ENCODE measurements at places on chromosomes 6 and 20. TPM values are rescaled to one million over a fixed set of nuclear protein-coding genes. Genes with fewer than 3 reads are reported as not detected.

DNA sequence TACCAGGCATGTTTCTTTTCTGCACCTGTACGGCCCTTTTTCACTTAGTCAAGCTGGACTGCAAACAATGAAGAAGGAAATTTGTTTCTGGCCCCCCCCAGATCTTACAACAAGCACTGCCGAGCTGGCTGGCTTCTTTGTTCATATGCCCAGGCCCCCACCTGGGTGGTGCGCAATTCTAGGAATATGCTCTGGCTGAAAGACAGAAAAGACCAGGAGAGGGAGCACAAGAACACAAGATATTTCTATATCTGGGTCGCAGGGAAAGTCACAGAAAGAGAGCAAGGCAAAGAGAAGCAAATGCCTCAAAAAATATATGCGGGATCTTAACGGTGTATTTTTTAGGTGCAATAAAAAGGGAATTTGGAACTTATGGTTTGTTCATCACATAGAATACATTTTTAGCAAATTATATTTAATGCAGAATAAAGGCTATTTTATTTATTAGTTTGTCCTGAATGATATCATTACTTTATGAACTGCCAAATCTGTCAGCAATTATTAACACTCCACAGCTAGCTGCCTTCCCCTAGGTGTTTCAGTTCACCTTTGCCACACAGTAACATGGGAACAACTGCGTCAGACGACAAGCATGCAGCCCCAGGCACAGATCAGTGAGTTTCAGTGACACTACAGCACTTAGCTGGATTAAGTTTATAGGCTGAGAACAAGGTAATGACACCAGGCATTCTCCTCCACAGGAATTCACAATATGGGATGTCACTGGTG lies 76.5 kb downstream of the GJA10 start:
- DNase-seq, result peak; percentile 33

BTN1A1 gene
- 0.22 TPM for polyA plus RNA-seq

- peak; percentile 50 for DNase-seq
Measured at GRCh38 chr6:131635384-131636340, 1.4 kb upstream of the ENPP3 start.

- no peak for DNase-seq
Measured at GRCh38 chr6:56223995-56224394, 23.4 kb downstream of the COL21A1 start.

DNA sequence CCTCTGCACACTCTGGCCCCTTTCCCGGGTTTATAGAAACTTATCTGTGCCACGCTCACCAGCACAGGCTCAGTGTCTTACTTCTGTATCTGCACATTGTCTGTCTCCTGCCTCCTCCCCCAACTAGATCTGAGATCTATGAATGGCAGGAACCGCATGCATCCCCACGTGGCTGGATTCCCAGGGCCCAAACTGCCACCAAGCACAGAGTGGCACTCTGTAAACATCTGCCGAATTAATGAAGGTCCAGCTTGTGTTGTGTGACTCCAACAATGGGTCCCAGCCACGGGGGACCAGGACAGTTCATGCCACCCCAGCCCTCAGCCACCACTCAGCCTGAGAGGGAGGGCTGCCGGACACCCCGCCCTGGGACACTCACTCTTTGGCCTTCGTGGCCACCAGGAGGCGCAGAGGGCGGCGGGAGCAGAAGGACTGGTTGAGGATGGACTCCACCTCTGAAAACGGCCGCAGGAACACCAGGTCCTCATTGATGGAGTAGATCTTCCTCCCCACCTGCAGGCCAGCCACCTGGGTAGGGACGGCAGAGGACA lies 171.1 kb downstream of the PREX1 start:
- DNase-seq, result no peak

MRPL2 gene
- polyA plus RNA-seq, result 42.7 TPM

GRCh38 chr20:25081065-25081729 lies 744 bp downstream of the VSX1 start:
- no peak for DNase-seq

- DNase-seq, result no peak
Measured at GRCh38 chr6:157139054-157139708, 184.1 kb downstream of the TMEM242 start.

DNA sequence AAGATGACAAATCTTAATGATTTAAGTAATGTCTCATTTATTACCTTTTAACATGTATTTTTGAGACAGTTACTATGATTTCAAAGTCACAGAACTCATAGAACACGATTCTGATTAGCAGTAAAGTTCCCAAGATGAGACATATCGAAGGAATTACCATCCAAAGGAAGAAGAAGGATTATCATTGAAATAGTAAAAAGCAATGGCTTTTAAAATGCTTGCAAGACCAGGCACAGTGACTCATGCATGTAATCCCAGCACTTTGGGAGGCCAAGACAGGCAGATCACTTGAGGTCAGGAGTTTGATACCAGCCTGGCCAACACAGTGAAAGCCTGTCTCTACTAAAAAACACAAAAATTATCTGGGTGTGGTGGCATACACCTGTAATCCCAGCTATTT lies 219.2 kb downstream of the KHDC1L start:
- no peak for DNase-seq

MICB gene
- 24.5 TPM for polyA plus RNA-seq

DNA sequence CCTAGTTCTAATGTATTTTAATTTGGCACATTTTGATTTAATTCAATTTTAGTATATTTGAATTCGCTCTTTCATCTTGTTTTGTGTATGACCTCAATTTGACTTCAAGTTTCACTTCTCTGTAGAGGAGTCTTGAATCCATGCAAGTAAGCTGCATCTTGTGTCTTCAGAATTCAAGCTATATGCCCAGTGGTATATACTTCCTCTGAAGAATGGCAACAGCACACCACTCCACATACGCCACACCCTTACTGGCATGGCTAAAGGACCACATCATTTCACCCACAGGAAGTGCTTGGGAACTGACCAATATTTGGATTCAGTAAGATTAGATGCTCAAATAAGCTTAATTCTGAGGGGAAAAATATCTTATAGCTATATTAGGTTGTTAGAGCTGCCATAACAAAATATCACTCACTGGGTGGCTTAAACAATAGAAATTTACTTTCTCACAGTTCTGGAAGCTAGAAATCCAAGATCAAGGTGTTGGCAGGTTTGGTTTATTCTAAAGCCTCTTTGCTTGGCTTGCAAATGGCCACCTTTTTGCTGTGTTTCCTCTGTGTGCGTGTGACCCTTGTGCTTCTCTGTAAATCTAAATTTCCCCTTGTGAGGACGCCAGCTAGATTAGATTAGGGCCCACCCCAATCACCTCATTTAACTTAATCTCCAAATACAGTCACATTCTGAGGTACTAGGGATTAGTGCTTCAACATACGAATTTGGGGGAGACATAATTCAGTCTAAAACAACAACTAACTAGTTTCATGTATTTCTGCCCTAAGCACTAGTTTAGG lies 2.8 kb upstream of the ASF1A start:
- DNase-seq, result peak; percentile 68

DNA sequence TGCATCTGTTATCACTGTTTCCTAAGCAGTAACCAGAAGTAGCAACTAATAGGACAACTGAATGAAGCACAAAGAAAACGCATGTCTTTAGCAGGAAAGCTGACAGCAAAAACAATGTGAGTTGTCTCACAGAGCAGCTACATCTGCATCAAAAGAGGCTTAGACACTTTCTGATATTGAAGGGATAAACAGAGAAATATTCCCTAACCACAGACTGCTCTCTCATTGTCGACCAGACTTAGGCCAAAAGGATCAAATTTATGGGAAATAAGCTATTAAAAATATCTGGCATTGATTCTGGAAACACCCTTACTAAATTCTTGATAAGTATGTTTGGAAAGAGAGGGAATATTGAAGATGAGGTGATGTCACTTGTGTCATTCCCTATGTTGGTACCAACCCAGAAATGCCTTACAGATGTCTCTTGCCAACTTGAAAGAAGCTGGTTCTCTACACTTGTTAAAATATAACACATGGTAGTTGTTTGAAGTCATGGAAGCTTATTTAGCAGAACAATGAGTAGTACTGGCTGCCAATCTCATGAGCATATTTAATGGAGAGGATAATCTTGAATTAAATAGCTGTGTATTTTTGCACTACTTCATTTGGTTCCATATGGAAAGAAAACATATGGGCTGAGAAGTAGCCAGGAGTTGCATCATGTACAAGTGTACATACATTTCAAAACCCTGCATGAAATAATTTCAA lies 929.3 kb upstream of the MAN1A1 start:
- no peak for DNase-seq

DNA sequence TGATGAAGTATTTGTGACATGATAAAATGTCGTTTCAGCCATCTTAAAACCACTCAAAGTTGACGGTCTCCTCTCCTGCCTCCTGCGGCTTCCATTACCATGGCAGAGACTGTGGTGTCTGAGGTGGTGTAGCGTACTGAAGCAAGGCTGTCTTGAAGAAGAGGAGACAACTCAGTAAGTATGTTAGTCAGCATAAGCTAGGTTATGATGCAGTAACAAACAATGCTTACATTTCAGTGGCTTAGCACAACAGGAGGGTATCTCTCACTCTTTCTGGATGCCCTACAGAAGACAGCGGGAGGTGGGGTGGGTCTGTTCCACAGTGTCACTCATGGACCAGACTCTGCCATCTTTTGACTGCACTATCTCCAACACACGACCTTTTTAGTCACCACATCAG lies 174.7 kb upstream of the AHI1 start:
- no peak for DNase-seq

SOX4 gene
- polyA plus RNA-seq, result 3.9 TPM

PPIL6 gene
- 0.85 TPM for polyA plus RNA-seq

PAK5 gene
- polyA plus RNA-seq, result not detected

POU5F1 gene
- 0.26 TPM for polyA plus RNA-seq

ZNF512B gene
- polyA plus RNA-seq, result 5.5 TPM

GRCh38 chr6:68559070-68559469 lies 76.0 kb upstream of the ADGRB3 start:
- DNase-seq, result no peak

DNA sequence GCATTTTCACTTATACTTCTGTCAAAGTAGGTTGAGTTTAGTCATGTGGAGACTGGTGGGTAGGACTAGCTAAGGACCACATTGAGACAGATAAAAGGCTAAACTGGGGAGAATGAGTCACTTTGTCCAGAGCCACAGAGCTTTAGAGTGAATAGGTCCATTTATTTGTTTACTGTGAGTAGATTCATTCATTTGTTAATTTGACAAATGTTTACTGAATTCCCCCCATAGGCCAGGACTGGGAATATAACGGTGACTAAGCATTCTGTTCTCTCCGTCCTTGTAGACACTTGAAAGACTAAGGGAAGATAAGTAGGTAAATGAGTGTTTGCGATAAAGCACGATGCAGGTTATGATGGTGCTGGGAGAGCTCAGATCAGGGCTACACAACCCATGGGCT lies 699.7 kb upstream of the ID4 start:
- DNase-seq, result no peak

BMP6 gene
- 0.78 TPM for polyA plus RNA-seq

DNA sequence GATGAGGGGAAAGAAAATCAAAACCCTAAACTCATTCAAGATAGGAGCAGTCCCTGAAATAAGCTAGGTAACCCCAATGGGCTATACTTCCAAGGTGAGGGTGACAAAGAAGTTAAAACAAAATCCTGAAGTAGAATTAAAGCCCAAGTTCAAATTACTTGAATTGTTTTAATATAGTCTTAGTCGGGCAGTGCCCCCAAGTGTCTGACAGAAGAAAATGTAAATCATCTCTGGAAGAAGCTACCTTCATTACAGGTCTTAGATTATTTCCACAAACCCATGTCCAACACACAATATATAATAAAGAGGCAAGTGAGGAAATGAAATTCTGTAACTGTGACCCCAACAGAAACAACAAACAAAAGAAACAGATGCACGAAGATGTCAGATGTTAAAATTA lies 36.8 kb upstream of the L3MBTL3 start:
- no peak for DNase-seq

GRCh38 chr6:147418523-147418922 lies 90.0 kb upstream of the SAMD5 start:
- no peak for DNase-seq

- peak; percentile 68 for DNase-seq
Measured at GRCh38 chr6:7154341-7155139, 46.8 kb downstream of the RREB1 start.

DNA sequence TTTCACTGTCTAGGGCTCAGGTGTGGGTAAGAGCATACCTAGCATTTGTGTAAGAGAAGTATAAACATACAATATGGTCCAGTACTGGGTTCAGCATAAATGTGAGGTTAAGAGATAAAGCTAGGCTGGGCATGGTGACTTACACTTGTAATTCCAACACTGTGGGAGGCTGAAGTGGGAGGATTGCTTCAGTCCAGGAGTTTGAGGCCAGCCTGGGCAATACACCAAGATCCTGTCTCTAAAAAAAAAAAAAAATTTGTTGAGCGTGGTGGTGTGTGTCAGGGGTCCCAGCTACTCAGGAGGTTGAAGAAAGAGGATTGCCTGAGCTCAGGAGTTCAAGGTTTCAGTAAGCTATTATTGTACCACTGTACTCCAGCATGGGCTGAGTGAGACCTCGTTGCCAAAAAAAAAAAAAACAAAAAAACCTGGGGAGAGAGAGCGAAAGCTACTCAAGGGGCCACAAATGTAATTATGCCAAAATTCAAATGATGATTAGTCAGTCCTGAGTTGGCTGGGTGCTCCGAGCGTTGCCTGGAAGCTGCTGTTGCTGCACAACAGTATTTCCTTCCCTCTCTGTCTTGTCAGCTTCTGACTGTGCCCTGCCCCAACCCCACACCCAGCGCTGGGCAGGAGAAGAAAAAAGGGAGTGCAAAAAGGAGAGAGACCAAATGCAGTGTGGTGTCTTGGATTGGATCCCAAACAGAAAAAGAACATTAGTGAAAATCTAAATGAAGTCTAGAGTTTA lies 24.0 kb downstream of the CMTR1 start:
- no peak for DNase-seq

HLA-DOB gene
- polyA plus RNA-seq, result 231 TPM

TNFAIP3 gene
- polyA plus RNA-seq, result 86.2 TPM

- no peak for DNase-seq
Measured at GRCh38 chr20:37565134-37565811, 37.6 kb upstream of the BLCAP start.

PPP1R14C gene
- polyA plus RNA-seq, result not detected

GRCh38 chr20:51792960-51793359 lies 9.4 kb downstream of the SALL4 start:
- no peak for DNase-seq

DNA sequence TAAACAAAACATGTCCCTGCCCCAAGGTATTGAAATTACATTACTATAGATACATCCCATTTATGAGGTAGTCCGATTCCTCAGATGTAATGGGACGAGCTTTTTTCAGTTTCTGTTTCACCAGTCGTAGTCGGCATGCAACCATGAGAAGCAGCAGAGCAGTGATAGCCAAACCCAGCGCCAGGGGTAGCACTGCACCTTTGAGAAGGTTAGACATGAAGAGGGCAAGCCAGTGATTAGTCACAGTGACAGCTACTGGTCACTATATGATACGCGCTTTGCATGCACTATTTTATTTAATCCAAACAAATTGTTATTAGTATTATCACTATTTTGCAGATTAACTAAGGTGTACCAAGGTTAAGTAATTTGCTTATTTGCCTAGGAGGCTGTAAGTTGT lies 43.7 kb downstream of the LRP11 start:
- no peak for DNase-seq

DNA sequence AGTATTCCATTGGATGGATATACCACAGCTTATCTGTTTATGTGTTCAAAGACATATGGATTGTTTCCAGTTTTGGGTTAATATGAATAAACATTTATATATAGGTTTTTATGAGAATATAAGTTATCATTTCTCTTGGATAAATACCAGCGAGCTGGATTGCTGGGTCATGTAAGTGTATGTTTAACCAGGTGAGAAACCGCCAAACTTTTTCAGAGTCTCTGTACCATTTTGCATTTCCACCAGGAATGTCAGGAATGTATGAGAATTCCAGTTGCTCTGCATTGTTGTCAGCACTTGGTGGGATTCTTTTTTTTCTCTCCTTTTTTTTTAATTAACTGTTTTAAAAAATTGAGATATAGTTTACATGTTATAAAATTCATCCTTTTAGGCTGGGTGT lies 52.1 kb downstream of the PHF20 start:
- no peak for DNase-seq

Data from B cell (primary cell).